Hepatic stellate cell (primary cell): ENCODE measurements at places on chromosomes 6 and 20.

DNA sequence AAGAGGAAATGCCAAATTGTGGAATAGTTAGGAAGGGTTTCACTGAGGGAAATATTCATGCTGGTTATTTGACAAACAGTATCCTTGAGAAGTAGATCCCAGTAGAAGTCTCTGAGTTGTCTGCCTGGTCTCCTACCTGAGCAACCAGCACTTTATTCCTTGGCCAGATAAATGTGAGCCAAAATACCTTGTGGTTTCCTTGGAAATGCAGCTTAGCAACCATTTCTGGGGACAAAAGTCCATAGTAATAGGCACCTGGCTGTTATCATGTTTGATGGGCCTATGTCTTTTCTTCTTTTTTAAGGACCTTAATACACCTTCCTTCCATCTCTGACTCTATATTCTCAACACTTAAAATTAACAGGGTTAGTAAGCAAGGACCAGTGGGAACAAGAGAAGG, 217.1 kb upstream of the MARCKS start:
- DNase-seq: no peak

GRCh38 chr6:80488190-80488589, 381.7 kb downstream of the BCKDHB start:
- no peak for DNase-seq

GRCh38 chr6:82836022-82836575, 229.5 kb downstream of the UBE3D start:
- DNase-seq: no peak

DNA sequence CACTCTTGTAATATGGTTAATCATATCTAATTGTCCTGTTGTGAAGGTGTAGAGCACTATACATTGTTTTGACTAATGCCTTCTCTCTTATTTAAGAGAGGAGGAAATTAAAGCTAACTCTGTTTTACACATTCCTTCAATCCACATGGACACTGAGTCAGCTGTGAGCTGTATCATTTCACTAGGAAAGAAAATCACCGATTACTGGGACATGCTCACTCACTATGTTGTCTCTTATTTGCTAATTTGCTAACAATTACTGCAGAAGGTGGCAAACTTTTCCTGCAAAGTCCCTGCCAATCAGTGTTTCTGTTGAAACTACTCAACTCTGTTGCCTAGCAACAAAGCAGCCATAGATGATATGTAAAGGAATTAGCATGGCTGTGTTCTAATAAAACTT, 98.2 kb downstream of the BCAS1 start:
- DNase-seq: no peak

DNA sequence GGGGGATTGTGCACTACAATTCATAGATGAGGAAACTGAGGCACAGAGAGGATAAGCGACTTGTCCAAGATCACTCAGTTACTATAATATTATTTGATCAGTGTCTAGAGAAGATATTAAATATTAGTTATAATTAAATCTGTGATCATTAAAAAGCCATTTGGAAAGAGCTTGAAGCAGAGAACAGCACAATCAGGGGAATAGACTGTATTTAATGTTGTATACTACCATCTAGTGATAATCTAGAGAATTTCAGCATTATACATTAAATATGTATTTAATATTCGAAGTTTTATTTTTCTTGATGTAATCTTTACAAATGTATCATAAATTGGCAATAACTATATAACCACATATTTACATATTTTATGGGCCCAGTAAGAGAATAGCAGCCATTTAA, 20.1 kb upstream of the MTCL3 start:
- DNase-seq: no peak

- DNase-seq: no peak
Observed at GRCh38 chr20:21557241-21558020, 43.6 kb upstream of the NKX2-2 start.

- no peak for DNase-seq
Observed at GRCh38 chr6:137518386-137518983, 24.3 kb upstream of the OLIG3 start.

- DNase-seq: no peak
Observed at GRCh38 chr6:124494956-124495664, 467.1 kb upstream of the RNF217 start.

GRCh38 chr20:24651976-24652345, 182.5 kb downstream of the SYNDIG1 start:
- DNase-seq: no peak

DNA sequence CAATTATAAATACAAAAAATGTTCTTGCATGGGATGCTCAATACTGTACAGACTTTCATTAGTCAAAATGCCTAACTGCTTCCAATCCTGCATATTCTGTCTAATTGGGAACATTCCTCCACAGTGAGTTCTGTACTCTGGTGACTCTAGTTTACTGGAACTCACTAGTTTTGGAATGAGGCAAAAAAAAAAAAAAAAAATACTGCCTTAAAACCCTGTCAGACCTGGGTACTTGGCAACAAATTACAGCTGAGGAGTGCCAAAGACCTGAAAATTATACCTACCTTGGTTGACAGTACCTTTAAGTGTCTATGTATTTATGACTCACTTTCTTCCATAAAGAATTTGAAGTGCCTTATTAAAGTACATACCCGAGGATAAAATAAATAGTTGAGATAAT, 276.7 kb downstream of the FARS2 start:
- DNase-seq: peak; percentile 37

GRCh38 chr6:20154753-20155152, 57.5 kb downstream of the MBOAT1 start:
- no peak for DNase-seq

DNA sequence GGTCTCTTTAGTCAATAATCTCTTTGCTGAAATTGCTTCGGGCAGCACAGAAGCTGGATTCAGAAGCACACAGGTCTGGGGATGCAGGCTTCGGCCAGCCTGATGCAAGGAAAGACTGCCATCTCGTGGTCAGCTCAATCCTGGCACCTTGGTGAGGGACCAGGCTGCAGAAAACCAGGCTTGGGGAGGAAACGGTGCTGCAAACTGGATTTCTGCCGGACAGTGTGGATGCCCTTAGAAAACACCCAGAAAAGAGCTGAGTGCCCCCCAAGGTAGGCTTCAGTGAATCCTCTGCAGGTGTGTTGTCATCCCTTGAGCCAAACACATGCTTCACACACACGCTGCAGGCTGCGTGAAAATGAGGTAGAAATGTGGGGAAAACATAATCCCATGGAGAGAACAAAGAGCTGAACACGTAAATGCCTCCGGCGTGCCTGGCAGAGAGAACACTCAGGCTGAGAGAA, 89.8 kb upstream of the PAX1 start:
- DNase-seq: peak; percentile 58

DNA sequence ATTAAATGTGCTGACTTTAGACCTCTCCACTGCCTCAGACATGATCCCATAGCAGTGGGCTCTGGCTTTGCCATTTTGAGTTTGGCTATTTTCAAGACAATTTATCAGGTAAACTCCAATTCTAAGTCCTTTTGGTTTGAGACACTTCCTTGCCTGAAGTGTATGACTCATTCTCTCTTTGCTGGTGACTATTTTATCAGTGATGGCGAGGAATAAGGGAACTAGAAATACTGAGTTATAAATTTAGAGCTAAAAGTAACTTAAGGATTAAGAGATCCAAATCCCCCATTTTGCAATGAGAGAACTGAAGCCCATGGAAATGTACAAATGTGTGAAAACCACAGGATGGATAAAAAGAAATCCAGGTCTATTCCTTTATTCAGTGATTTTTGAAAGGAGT, 30.9 kb upstream of the CD83 start:
- DNase-seq: no peak

DNA sequence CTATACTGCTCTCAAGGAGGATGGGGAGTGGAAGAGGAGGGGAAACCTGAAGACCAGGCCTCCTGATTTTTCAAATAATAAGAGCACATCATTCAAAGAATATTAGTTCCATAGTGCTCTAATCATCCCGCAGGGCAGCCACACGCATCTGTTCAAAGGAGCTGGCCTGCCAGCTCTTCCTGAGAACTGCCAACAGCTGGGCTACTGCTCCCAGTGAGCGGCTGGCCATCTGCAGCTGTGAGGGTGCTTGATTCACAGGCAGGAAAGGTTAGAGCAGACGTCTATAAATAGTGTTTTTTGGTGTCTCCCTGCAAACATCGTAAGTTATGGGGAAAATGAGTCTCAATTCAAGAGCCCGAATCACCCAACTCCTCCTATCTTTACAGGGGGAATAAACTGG, 17.3 kb downstream of the NSFL1C start:
- DNase-seq: no peak

DNA sequence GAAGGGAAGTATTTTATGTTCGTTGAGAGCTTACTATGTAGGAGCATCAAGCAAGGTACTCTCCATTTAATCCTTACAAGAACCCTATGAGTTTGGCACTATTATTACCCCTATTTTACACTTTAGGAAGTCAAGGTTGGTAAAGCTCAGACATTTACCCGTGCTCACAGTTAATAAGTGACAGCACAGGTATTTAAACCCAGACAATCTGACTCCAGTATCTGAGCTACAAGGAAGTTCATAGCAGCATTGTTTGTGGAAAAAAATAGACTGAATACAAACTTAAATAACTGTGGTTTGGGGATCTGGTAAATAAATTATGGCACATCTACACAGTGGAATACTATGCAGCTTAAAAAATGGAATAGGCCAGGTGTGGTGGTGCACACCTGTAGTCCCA, 21.2 kb upstream of the GMNN start:
- no peak for DNase-seq

- DNase-seq: no peak
Observed at GRCh38 chr20:62201173-62202082, 18.6 kb downstream of the MTG2 start.

DNA sequence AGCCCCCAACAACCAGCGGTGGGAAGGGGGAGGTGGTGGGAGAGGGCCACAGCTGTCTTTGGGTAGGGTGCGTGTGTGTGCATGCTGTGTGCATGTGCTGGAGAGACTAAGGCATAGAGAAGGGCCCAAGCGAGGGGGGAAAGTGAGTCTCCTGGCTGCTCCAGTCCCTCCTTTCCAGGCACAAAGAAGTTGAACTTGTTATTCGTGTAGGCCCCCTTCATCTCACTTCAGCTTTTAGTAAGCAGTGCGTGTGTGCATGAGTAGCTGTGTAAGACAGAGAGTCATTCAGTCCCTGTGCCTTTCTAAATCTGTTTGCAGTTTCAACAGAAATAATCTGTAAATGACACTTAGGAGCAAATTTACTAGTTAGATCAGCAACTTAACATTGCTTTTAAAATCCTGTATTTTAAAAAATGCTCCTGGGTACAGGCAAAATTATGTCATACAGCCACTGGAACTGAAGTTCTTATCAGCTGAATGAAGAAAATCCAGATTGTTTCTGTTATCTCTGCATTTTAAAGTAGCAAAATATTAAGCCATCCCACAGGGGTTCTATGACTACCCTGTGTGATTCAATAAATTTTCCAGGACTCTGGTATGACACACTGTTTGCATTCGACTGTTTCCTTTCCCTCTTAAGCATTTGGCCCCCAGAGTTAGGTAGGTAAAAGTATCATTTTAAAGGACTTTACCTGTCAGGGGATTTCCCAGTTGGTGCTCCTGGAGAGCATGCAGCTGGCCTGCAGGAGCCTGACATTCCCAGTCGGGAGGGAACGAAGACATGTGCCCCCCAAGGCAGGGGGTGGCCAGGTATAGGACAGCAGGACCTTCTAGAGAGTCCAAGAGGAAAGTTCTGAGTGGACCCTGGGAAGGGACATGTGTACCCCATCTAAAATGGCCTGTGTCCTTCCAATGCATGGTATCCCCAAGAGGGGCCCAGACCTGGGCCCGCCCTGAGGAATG, 39.0 kb downstream of the MTRES1 start:
- DNase-seq: no peak

DNA sequence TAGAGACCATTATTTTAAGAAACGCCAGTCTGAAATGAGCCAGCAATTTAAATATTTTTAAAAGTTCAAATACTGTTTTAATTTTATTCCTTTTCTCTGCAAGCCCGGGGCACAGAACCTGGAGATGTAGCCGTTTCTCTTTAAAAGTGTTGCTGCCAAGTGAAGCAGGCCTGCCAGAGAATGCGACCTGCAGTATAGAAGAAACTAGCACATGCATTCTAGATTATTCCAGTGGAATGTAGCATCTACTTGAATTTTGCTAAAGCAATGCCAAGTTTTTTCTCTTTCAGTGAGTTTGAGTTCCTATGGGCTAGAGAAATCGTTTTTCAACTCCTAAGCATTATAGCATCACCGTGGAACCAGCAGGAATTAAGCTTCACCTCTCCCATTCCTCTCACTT, 101.3 kb downstream of the QRSL1 start:
- no peak for DNase-seq

DNA sequence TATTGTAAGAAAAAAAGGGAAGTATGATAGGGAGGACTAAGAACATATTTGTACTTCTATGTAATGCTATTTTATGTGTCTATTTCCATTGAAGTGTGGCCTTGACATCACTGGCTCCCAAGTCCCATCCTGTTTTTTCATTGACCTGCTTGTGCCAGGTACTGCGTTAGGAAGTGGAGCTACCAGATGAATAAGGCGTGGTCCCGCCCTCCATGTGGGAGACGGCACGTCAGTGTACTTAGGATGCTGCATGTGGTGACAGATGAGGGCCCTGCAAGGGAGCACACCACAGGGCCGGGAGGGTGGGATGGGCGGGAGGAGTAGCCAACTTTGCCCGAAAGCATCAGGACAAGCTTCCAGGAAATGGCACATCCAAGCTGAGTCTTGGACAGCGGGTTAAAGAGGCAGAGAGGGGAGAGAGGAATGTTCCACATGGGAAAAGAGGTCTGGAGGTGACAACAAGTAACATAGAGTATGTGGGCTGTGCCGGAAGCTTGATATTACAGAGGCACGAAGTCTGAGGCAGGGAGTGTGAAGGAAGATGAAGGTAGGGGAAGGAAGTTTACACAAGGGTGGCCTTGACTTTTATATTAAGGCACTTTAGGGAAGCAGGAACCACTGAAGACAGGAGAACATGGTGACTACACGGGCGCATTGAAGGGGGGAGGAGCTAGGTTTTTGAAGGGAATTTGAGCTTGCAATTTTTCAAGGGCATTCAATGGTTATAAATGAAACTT, 140.6 kb downstream of the MTHFD1L start:
- no peak for DNase-seq

GRCh38 chr6:155528982-155529453, 73.4 kb upstream of the NOX3 start:
- peak; percentile 55 for DNase-seq

DNA sequence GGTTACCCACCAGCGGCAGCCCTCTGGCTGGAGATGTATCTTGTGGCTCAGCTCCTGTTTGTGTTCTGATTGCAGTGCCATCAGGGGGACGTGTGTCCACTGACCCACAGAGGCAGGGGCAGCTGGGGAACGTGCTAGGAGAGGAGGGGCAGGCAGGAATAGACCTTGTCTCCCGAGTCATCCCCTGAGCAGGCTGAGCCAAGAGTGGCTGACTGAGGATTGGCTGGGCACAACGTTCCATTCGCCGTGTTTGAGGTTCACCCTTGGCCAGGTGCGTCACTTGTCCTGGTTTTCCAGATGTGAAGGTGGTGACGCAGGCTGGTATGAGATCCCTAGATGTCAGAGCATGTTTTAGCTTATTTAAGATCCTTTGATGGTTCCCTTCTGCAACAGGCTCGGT, 57.7 kb downstream of the ADNP start:
- DNase-seq: no peak

DNA sequence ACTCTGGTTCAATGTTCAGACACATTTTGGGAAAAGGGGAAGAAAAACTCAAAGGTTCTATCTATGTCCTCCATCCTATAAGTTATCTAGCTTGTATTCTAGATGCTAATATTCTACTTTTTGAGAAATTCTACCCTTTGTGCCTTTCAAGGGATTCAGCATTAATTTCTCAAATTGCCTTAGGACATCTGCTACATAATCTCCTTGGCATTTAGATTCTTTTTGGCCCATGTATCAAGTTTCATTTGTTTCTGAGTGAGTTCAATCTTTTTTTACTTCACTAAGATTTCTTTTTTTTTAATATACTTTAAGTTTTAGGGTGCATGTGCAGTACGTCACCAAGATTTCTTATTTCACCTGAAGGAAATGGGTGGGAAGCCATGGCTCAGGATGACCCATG, 232.7 kb upstream of the TENT5A start:
- DNase-seq: no peak
